ENCODE measurements at places on chromosomes 1 and 21. TPM values are rescaled to one million over a fixed set of nuclear protein-coding genes. Genes with fewer than 3 reads are reported as not detected.

EPS15 gene
- total RNA-seq: 33.6 TPM

PALMD gene
- 95.8 TPM for total RNA-seq

CCSAP gene
- total RNA-seq: 5.3 TPM

FMO2 gene
- 0.44 TPM for total RNA-seq

UMODL1 gene
- total RNA-seq: 0.04 TPM

TDRD5 gene
- under 0.01 TPM for total RNA-seq

DNA sequence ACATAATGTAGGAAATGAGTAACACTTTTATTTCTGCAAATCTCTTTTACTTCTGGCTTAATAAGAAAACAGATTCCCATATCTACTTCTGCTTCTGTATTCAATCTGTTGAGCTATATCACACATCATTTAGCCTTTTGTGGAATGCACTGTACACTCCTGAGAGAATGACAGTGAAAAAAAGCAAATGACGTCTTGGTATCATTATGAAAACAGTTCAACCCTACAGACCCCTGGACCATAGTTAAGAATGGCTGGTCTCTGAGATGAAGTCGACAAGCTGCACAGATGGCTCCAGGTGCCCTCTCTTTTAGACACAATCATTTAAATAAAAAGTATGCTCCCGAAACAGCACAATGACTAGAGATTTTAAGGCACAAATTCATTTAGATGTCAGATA is 247.0 kb downstream of the RERE start:
- H3K4me3 ChIP-seq: no peak overlapping the region
- peak; percentile 14 for DNase-seq

- no peaks in the 10 kb centered on the region for H3K27me3 ChIP-seq
- H3K4me1 ChIP-seq: peaks cover 6% of the 10 kb centered on the region
- H3K27ac ChIP-seq: no peak overlapping the region
- no peak for DNase-seq
Observed at GRCh38 chr1:13967707-13968106, 267.7 kb downstream of the PRDM2 start.

- H3K27ac ChIP-seq: no peak overlapping the region
- peak; percentile 71 for DNase-seq
Observed at GRCh38 chr1:31762726-31763670, 1.1 kb downstream of the ADGRB2 start.

GRCh38 chr1:240790856-240791255 is 178.9 kb upstream of the GREM2 start:
- H3K27ac ChIP-seq: no peak overlapping the region
- H3K4me1 ChIP-seq: no peaks in the 10 kb centered on the region
- H3K4me3 ChIP-seq: no peak overlapping the region

GRCh38 chr1:154104433-154105082 is 50.3 kb downstream of the NUP210L start:
- H3K27ac ChIP-seq: no peak overlapping the region
- no peaks in the 10 kb centered on the region for H3K36me3 ChIP-seq
- no peak for DNase-seq
- no peaks in the 10 kb centered on the region for H3K4me1 ChIP-seq

GRCh38 chr1:231899713-231900435 is 273.3 kb downstream of the DISC1 start:
- no peak overlapping the region for H3K27ac ChIP-seq
- H3K36me3 ChIP-seq: no peaks in the 10 kb centered on the region
- no peak for DNase-seq
- no peak overlapping the region for H3K4me3 ChIP-seq

- H3K36me3 ChIP-seq: no peaks in the 10 kb centered on the region
- no peaks in the 10 kb centered on the region for H3K27me3 ChIP-seq
- peak overlapping the region; percentile 13 for H3K27ac ChIP-seq
- no peak overlapping the region for H3K4me3 ChIP-seq
Observed at GRCh38 chr21:39022035-39022434, 161.2 kb downstream of the PSMG1 start.

DNA sequence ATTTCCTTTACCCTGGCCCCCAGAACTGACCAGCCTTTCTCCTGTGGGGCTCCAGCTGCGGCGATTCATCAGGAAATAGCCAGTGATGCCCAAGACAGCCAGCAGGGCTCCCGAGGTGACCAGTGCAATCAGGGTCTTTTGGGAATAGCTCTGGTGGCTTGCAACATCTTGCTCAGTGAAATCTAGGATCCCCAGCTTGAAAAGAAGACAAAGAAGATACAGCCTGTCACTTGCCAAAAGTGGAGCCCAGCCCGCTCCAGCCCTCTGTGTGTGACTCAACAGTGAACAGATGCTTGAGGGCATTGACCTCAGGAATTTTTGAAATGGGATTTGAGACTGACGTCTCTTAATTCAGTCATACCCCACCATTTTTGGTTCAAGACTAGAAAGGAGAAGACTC is 22.3 kb downstream of the CD34 start:
- peaks cover 28% of the 10 kb centered on the region for H3K36me3 ChIP-seq
- H3K4me3 ChIP-seq: no peak overlapping the region
- no peak for DNase-seq

DNA sequence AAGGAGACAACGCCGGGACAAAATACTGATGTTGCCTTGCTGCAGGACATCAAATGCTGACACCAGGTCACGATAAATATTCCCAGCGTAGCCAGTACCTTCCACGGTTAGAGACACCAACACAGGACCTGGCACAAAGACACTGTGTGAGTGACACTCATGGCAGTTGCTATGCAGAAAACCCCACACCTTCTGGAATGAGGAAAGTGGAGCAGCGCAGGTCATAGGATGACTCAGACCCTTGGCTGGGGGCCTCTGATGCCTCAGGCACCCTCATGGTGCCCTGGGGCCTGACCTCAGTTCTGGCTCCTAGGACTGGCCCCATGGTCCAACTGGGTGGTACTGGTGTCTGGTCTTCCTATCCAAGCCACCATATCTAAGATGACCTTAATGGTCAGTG is 7.0 kb downstream of the DCST2 start:
- no peak overlapping the region for H3K27ac ChIP-seq
- H3K36me3 ChIP-seq: no peaks in the 10 kb centered on the region
- no peak overlapping the region for H3K4me3 ChIP-seq
- no peaks in the 10 kb centered on the region for H3K4me1 ChIP-seq
- DNase-seq: no peak
- H3K27me3 ChIP-seq: no peaks in the 10 kb centered on the region

DNA sequence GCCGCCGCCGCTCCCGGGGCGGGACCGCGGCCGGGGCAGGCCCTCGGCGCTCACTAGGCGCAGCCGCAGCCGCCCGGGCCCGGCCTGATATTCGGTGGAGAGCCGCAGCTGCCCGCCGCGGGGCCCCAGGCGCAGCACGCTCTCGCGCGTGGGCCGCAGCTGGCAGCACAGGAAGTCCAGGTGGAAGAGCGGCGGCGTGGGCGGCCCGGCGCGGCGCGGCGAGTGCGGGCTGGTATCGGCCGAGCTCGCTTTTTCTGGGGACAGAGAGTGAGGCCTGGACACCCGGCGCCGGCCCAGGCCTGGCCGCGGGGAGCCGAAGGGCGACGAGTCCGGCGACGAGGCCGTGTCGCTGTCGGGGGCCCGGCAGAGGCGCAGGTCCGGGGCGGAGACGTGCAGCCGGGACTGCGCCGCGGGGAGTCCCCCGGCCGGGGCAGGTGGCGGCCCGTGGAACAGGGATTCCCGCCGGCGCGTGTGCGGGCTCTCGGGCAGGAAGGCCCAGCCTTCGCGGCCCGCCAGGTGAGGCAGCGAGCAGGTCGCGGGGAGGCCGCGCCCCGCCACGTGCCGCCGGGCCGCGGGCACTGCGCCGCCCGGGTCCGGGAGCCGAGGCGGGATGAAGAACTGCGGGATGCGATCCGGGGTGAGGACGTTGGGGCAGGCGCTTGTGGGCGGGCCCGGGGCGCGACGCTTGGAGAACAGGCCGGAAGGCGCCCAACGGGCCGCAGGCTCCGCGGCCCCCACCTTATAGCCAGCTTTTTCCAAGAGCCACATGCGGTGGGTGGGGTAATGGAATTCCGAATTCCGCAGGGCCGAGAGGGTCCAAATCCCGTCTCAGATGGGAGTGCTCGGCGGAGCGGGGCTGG is 1.2 kb downstream of the C2CD4D start:
- no peak overlapping the region for H3K27ac ChIP-seq
- peaks cover 22% of the 10 kb centered on the region for H3K4me1 ChIP-seq
- H3K27me3 ChIP-seq: peaks cover 54% of the 10 kb centered on the region
- no peak overlapping the region for H3K4me3 ChIP-seq

- peaks cover 14% of the 10 kb centered on the region for H3K4me1 ChIP-seq
- H3K27me3 ChIP-seq: no peaks in the 10 kb centered on the region
- H3K27ac ChIP-seq: no peak overlapping the region
- no peak overlapping the region for H3K4me3 ChIP-seq
- peaks cover 33% of the 10 kb centered on the region for H3K36me3 ChIP-seq
Observed at GRCh38 chr21:45528028-45528705, 14.1 kb downstream of the SLC19A1 start.

DNA sequence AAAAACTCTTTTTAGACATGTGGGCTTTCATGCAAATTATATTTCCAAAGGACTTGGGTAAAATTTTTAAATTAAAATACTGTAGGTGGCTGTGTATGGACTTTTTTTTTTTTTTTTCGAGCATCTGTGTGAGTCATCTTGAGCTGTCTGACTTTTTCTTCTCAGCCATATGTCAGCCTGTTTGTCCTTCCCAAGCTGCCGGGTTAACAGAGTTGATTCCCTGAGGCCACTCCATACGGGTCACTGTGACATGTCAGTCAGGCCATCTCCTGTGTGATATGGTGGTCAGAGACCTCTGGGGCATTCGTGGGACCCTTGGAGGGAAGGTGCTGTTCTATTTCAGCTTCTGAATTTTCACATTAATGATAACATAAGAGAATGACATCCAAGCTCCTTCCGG is 148.3 kb downstream of the KCNJ6 start:
- H3K36me3 ChIP-seq: no peaks in the 10 kb centered on the region
- H3K27me3 ChIP-seq: no peaks in the 10 kb centered on the region
- peaks cover 4% of the 10 kb centered on the region for H3K4me1 ChIP-seq
- H3K4me3 ChIP-seq: no peak overlapping the region
- DNase-seq: no peak
- no peak overlapping the region for H3K27ac ChIP-seq

GRCh38 chr21:46191686-46192575 is 7.7 kb upstream of the SPATC1L start:
- no peak overlapping the region for H3K27ac ChIP-seq
- no peak for DNase-seq
- no peak overlapping the region for H3K4me3 ChIP-seq

DNA sequence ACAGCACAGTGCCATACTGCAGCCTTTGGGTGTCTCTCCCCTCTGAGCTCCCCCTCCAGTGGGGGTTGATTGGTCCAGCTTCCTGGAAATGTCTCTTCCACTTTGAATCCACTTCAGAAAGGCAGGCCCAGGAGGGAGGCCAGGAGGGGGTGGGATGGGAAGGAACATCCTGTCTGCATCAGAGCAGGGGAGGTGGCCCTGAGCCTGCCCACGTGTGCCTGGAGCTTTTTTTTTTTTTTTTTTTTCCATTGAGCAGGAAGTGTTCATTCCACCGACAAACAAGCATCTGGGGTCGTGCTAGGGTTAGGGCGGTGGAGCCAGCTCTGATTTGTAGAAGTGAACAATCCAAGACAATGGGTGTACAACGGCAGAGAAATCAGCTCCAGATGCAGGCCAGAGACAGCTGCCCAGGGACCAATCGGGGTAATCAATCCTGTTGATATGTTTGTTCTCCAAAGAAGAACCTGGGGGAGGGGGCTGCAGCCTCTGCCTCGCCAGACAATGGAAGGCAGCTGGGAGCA is 93.3 kb downstream of the SSBP3 start:
- no peaks in the 10 kb centered on the region for H3K36me3 ChIP-seq
- H3K27me3 ChIP-seq: no peaks in the 10 kb centered on the region
- no peak overlapping the region for H3K4me3 ChIP-seq
- peak overlapping the region; percentile 86 for H3K27ac ChIP-seq

- no peak within 1 kb of the TSS for H3K27ac ChIP-seq
- H3K4me1 ChIP-seq: peaks cover 17% of the 10 kb centered on the region
- peaks cover 4% of the 10 kb centered on the region for H3K27me3 ChIP-seq
- H3K4me3 ChIP-seq: peak within 1 kb of the TSS; percentile 55
- DNase-seq: peak; percentile 75
Observed at GRCh38 chr1:43530483-43531106, at the start of gene PTPRF. Gene PTPRF, plus strand, starts transcription at chr1:43530883. Its CDS starts 14,193 bp downstream, at chr1:43545076.

DNA sequence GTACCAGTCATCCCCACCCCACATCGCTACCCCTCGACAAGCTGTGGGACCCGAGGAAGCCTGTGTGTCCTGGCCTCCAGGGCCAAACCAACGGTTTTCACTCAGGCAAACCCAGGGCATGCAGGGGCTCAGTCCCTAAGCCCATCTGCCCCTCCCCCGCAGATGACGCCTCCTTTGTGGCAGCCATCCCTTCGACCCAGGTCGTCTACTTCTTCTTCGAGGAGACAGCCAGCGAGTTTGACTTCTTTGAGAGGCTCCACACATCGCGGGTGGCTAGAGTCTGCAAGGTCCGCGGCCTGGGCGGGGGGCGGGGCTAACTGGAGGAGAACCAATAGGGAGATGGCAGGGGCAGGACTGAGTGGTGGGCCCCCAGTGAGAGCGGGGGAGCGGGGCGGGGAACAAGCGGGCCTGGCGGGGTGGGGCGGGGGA is 7.4 kb downstream of the SEMA4A start:
- peak overlapping the region; percentile 27 for H3K4me3 ChIP-seq
- no peaks in the 10 kb centered on the region for H3K36me3 ChIP-seq
- H3K27ac ChIP-seq: peak overlapping the region; percentile 76

- no peak overlapping the region for H3K27ac ChIP-seq
- DNase-seq: no peak
- H3K4me1 ChIP-seq: peaks cover 18% of the 10 kb centered on the region
- H3K36me3 ChIP-seq: no peaks in the 10 kb centered on the region
- no peak overlapping the region for H3K4me3 ChIP-seq
- peaks cover 6% of the 10 kb centered on the region for H3K27me3 ChIP-seq
Observed at GRCh38 chr21:41671212-41671762, 95.6 kb downstream of the RIPK4 start.

DNA sequence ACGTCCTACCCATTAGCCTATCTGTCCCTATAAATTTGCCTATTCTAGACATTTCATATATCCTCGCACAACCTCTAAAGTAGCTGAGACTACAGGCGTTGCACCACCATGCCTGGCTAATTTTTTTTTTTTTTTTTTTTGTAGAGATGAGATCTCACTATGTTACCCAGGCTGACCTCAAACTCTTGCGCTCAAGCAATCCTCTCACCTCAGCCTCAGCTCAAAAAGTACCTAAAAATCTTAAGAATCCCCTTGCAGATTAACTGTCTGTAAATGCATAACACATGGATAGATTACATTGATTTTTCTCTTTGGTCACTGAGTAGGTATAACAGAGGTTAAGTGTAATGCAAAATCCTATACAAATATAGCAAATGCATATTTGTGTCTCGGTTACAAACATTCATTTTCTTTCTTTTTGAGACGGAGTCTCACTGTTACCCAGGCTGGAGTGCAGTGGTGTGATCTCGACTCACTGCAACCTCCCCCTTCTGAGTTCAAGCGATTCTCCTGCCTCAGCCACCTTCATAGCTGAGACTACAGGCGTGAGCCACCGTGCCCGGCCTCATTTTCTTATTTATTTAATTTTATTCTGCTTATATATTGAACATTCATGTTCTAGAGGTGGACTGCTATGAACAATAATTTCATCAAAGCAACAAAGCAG is 2.3 kb downstream of the HORMAD1 start:
- H3K27ac ChIP-seq: no peak overlapping the region
- H3K4me1 ChIP-seq: no peaks in the 10 kb centered on the region
- no peak for DNase-seq
- no peak overlapping the region for H3K4me3 ChIP-seq
- H3K36me3 ChIP-seq: no peaks in the 10 kb centered on the region

- H3K27me3 ChIP-seq: no peaks in the 10 kb centered on the region
- peaks cover 38% of the 10 kb centered on the region for H3K4me1 ChIP-seq
- H3K36me3 ChIP-seq: no peaks in the 10 kb centered on the region
- no peak overlapping the region for H3K27ac ChIP-seq
Observed at GRCh38 chr1:66399888-66400529, 133.9 kb upstream of the SGIP1 start.

- no peaks in the 10 kb centered on the region for H3K36me3 ChIP-seq
- no peaks in the 10 kb centered on the region for H3K4me1 ChIP-seq
- no peak overlapping the region for H3K27ac ChIP-seq
- no peaks in the 10 kb centered on the region for H3K27me3 ChIP-seq
- DNase-seq: no peak
- no peak overlapping the region for H3K4me3 ChIP-seq
Observed at GRCh38 chr21:16102113-16102512, 372.3 kb downstream of the USP25 start.

Data from muscle of leg (tissue), 16 donors.